ENCODE measurements at places on chromosomes 12 and 14.

DNA sequence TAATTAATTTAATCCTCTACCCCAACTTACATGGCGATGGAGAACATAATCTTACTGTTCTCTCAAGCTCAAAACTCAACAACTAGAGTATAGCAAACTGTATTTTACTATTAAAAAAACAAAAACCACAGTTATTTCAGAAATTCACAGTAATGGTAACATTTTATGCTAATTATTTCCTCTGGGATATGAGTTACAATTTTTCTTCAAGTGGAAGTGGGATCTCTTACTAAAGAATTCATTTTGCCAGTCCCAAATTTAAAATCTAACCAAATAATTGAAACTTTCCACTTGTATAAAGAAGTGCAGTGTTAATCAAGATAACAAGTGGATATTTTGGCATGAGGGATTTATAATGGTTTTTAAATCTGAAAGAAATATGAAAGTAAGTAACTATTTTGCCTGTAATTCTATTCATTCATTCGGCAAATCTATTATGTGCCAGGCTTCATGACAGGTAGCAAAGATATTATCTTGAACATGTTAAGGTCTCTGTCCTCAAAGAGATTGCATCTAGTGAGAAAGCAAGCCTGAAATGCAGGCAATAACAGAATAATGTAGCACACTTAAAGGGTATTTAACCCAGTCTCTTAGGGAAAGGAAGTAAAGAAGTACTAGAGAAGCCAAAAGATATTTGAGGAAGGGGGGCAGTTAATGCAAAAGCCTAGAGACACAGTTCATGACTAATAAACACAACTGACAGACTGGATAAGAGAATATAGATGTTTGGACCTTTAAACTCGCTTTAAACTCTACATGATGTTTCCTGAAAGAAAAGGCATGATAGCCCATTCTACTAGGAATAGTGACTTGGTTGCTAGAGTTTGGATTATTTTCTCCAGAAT is 44.0 kb downstream of the TAOK3 start:
- no peak for DNase-seq

GRCh38 chr12:66380769-66381535 is 78.7 kb downstream of the HELB start:
- no peak for DNase-seq

DNA sequence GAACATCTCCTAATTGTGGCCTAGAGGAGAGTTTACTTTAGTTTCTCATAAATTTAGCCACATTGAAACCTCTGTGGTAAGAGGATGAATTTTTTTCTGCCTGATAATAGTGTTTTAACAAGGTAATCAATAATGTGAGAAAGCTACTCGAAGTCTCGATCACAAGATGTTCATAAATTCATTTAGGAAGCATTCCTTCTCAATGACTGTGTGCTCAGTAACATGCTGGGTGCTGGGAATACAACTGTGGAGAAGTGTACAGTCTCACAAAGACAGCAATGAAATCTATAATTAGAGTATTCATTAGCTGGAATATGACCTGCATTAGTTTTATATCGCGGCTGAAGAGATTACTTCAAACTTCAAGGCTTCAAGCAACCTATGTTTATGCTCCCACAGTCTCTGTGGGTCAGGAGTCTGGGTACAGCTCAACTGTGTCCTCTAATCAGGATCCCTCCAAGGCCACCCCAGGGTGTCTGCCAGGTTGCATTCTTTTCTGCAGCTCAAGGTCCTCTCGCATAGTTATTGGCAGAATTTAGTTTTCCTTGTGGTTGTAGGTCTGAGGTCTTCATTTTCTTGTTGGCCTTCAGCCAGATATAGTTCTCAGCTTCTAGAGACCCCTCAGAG is 167.6 kb downstream of the ANO4 start:
- no peak for DNase-seq

DNA sequence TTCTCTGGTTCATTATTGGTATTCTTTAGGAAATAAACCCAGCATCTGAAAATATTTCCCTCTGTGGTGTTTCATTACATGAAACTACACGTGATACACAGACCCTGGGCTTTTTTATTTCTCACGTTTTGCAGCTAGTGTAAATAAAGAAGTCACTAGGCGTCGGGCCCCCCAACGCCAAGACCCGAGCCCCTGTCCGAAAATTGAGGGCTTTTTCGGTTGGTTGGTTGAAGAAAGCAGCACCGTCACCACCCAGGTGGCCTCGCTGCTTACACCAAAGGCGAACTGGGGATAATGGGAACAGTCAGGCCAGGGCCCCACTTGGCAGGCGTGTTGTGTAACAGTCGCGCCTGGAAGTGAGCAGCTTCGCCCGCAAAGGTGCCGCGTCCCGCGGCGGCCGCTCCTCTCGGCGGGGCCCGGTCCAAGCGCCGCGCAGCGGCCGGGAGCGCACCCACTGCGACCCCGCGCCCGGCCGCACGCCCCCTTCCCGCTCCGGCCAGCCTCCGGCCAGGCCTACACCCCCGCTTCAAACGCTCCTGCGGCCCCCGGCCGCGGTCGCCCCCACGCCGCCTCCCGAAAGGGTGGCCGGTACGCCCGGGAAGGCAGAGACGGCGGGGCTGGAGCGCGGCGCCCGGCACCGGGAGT is 1.2 kb downstream of the DUSP16 start:
- peak; percentile 42 for DNase-seq

GRCh38 chr12:47095446-47096236 is 15.9 kb upstream of the AMIGO2 start:
- no peak for DNase-seq

DNA sequence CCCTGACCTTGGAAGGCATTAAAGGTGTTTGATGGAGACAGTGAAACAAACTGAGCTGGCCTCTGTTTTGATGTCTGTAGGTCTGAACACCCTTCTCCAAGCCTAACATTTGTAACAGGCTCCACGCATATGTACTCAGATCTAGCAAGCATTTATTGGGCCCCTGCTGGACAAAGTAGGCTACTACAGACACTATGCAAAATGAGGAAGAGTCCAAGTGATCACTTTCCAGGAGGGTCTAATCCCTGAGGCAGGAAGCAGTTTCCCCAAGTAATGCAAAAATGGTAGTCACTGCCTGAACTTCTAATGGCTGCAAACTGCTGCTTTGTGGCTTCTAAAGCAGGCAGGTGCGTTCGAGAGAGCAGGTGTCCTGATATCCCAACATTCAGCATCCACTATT is 405.8 kb downstream of the MED13L start:
- DNase-seq, result peak; percentile 61

DNA sequence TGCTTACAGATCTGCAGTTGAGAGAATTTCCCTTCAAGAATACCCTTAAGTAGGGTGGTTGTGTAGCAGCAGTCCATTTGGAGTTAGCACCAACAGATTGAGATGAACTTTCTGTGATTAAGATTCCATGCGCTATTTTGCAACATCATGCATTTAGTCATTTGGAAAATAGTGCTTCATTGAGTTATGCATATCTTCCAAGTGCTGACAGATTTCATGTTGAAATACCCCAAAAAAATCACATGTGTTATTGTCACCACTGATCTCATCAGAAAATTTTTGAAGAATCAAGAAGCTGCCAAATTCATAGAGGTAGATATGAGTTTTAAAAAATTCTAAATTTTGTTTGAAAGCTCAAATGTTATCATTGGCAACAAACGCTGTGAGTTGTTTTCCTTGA is 35.5 kb upstream of the OSBPL8 start:
- no peak for DNase-seq

DNA sequence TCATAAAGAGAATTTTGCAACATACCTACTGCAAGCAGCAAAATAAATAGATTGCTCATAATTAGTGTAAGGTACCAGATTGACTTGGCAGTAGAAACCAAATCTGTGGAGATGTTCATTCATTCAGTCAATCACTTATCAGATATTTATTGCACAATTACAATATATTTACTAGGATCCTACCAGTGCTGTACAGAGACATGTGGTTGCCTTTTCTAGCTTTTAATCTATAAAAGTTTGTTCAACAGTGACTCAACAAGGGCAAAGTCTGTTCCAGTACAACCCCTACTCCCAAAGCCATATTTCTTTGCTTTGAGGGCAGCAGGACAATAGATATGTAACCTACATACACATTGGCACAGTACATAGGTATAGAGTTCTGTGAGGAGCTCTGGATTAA is 27.3 kb downstream of the ABCD2 start:
- DNase-seq, result no peak

DNA sequence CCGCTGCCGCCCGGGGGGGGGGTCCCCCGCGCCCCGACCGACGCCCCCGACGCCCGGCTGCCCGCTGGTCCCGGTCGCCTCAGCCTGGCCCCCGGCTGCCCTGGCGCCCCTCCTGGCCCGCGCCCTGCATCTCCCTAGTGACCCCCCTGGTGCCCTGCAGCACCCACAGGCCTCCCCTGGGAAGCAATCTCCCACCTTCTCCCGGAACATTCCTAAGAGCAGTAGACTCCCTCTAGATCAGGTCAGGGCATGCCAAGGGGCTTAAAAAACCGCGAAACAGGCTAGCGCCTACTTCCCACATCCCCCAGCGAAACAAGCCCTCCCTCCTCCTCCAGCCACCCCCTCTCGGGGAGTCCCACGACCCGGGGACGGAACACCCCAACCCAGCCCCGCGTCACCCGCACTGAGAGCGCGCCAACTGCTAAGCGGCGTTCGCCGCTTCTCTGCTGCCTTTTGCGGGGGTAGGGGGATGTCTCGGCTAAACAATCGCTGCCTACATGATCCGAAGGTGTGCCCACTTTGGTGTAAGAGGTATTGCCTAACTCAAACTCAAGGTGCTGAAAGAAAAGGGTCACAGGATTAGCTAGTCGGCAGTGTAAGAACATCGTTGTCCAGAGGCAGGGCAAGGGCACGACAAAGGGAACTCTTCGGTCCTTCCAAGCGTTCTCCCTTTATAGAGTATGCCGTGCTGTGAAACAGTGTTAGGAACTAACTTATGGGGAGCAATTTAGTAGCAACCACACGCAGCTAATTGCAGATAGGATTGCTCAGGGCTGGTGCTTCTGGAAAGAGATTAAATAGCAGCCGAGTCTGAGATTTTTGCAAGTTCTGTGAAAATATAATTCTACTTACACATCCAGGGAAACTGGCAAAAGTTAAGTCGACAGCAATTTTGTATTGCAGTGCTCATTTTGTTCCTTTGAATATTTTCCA is 619 bp upstream of the NTN4 start:
- DNase-seq, result peak; percentile 20

GRCh38 chr12:15318841-15319240 is 3.5 kb upstream of the PTPRO start:
- DNase-seq, result no peak

DNA sequence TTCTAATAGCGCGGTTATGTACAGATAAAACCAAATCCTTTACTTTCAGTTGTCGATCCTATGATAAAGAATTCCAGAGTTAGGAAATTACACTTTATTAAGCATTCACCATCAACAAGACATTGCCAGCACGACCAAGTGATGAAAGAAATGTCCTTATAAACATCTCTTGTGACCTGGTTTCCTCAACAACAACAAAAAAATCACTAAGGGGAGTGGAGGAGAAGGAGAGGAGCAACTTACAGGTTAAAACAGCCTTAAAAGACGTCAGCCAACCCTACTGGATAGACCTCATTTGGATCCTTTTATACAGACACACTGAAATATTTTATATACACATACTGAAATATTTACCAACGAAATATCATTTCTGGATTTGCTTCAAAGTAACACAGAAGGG is 22.8 kb downstream of the SART3 start:
- DNase-seq, result no peak

DNA sequence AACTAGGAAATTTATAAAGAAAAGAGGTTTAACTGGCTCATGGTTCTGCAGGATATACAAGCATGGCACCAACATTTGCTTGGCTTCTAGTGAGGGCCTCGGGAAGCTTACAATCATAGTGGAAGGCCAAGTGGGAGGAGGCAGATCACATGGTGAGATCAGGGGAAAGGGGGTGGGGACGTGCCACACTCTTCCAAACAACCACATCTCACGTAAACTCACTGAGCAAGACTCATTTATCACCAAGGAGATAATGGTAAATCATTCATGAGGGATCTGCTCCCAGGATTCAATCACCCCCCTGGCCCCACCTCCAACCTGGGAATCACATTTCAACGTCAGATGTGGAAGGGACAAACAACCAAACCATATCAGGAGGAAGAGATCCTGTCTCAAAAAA is 35.8 kb downstream of the NUMB start:
- no peak for DNase-seq

DNA sequence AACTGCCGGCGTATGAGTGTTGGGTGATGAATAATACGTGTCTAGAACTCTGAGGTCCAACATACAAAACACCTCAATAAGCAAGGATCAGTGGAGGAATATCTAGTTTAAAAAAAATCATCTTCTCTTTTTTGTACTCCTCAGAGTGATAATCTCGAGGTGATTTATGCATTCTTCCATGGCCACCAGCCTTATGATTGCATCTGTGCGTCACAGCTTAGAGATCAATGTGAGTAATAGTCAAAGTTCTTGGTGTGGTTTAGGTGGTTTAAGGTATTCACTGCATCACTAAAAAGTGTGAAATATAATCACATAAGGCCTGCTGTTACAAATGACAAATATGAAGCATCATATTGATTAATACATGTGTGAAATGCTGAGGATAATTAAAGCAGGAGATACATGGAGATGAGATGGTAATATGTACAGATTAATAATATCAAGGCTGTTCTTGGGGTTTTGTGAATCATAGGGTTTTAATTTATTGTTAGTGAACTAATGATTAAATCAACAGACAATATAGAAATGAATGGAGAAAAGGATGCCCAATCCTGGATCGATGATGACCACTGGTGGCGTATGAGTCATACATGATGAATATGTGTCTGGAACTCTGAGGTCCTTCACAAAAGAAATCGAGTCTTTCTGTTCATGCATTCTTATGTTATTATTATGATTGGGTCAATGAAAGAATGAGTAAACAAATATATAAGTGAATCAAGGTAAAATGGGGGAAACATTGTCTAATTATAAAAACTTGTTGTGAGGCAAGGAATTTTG is 68.8 kb upstream of the RTL1 start:
- no peak for DNase-seq

DNA sequence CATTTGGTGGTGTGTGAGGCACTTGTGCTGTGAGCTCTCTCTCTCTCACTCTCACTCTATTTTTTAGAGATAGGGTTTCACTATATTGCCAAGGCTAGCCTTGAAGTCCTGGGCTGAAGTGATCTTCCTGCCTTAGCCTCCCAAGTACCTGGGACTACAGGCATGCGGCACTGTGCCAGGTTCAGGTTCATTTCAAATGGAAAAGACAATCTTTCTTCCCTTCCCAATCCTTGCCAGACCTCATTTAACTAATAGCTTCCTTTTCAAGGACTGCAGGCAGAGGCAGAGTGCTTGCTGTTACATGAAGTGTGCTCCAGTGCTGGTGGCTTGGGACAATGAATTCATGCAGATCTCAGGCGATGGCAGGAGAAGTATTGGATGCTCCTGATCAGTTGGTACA is 73.2 kb upstream of the BICD1 start:
- DNase-seq, result no peak

GRCh38 chr12:82880442-82880901 is 193.8 kb downstream of the TMTC2 start:
- no peak for DNase-seq

GRCh38 chr12:18224745-18225144 is 36.6 kb upstream of the PIK3C2G start:
- DNase-seq, result peak; percentile 9

DNA sequence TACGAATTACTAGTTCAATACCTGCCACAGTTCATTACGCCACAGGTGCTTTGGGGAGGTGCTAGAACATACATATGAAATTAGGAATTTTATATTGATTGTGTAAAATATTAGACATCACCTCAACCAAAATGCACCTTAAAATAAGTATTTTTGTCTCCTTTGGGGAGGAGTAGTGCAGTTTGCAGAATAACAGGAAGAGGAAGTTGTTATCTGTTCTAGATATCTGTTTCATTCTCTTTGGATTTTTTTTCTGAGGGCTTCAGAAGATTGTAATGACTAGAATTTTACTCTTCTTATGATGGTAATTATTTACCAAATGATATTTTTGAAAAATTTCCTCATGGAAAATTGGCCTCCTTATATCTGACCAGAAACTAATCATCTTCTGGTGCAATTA is 9.9 kb upstream of the GYS2 start:
- DNase-seq, result no peak
